Activated CD4-positive, alpha-beta memory T cell treated with anti-CD3 and anti-CD28 coated beads for 36 hours (primary cell): ENCODE measurements at places on chromosomes 4 and X. TPM values are rescaled to one million over a fixed set of nuclear protein-coding genes. Genes with fewer than 3 reads are reported as not detected.

GRCh38 chr4:65724973-65725372 lies 54.7 kb upstream of the EPHA5 start:
- H3K4me1 ChIP-seq: no peaks in the 10 kb centered on the region
- no peak for DNase-seq
- H3K36me3 ChIP-seq: no peaks in the 10 kb centered on the region
- no peak overlapping the region for H3K4me3 ChIP-seq

DNA sequence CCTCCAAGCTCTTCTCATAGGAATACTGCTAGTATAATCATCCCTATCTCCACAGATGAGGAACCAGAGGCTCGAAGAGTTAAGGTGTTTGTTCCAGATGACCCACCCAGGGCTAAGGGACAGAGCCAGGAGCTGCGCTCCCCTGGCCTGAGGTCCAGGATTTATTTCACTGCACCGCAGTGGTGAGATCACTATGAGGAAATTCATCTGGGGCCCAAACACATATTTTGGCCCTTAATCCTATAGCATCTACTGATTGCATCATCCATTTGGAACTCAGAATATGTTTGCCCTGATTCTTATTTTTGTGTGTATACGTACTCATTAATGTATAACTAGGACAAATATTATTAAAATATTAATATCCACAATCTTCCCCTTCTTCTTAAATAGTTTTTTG lies 100.1 kb upstream of the RBPJ start:
- H3K27me3 ChIP-seq: no peaks in the 10 kb centered on the region
- no peaks in the 10 kb centered on the region for H3K36me3 ChIP-seq
- no peak overlapping the region for H3K27ac ChIP-seq
- H3K4me3 ChIP-seq: no peak overlapping the region
- DNase-seq: no peak

DNA sequence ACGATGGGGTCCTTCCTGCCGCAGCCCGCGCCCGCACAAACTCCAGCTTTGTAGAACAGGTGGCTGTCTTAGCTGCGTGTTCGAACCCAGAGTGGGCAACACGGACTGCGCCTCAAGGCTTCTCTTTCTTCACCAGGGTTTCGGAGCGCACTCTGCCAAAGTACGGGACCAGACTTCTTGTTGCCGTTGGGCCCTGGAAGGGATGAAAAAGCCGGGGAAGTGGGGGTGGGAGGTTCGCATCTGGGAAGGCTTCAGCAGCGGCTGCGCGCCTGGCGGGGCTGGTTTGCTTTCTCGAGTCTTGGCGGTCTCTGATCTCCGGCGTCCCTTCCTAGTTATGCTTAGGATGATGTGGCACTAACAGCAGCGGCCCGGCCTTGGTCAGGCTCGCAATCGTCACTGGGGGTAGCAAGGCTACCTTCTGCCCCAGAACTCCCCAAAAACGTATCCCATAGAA lies 673 bp downstream of the PARM1 start:
- H3K4me3 ChIP-seq: peak overlapping the region; percentile 47
- peaks cover 13% of the 10 kb centered on the region for H3K4me1 ChIP-seq
- no peak overlapping the region for H3K27ac ChIP-seq

- no peak overlapping the region for H3K4me3 ChIP-seq
- H3K27ac ChIP-seq: no peak overlapping the region
- peaks cover 2% of the 10 kb centered on the region for H3K27me3 ChIP-seq
- H3K36me3 ChIP-seq: no peaks in the 10 kb centered on the region
- DNase-seq: no peak
These were observed 36.9 kb downstream of the ANXA10 start for GRCh38 chr4:168129046-168129772.

GRCh38 chr4:5631352-5632065 lies 76.8 kb downstream of the EVC2 start:
- H3K4me1 ChIP-seq: no peaks in the 10 kb centered on the region
- no peaks in the 10 kb centered on the region for H3K27me3 ChIP-seq
- no peak overlapping the region for H3K27ac ChIP-seq

The P2RY4 gene
- 0.17 TPM for total RNA-seq

The FUNDC1 gene
- total RNA-seq: 10.3 TPM
